Astrocyte of the spinal cord (primary cell): ENCODE measurements at places on chromosomes 11 and 22.

DNA sequence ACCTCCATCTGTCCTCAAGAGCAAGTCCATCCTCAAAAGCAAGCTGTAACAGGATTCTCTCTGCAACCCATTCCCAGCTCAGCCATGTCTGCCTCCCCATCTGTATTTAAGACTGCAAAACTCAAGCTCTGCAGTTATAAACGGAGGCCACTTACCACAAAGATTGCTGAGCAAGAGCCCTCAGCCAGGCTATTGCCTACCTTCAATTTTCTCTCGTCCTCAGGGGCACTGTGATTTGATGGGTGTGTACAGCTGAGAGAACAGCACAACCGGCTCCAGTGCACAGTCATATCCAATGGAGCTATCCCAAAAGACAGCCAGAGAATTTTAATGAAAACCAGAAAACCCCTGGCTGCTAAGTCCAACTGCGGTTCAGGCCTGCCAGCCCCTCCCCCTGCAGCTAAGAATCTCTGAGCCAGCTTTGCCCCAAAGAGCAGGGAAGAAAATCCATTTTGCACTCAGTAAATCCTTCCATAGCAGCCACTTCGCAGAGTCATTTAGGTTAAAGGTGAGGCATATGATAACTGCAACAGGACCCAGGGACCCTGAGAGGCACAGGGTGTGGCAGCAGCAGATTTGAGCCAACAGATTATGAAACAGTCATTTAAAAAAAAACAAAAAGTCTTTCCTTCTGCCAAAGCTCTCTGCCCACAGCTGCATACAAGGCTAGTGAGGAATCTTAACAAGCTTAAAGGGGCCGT, 37.6 kb downstream of the RAB30 start:
- DNase-seq: peak; percentile 88

DNA sequence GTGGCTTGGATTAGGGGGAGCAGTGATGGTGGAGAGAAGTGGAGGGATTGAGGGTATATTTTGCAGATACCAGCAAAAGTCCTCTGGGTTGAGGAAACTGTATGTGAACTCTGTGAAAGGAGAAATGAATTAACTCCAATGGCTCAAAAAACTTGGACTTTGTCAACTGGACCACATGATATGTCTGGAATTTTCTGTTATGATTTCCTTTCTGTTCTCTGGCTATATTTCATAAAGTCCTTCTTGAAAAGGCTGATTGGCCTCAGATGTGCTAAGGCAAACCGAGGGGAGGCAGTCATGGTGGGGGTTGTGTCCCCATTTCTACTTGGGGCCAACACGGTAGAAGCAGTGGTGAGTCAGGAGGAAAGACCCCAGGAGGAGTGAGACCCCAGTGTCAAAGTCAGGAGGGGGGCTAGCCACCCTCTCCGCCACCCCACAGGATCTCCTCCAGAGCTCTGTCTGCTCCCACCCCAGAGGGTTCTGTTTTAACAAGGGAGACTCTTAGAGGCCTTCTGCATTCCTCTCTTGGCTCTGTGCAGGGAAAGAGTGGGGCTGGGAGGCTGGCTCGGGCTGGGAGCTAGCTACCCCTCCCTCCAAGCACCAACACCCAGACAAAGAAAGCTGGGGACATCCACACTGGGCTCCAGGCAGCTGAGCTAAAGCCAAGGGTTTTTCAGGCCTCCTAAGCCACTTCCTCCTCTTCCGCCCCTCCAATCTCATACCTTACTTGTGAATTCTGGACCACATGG, 13.8 kb downstream of the CHRDL2 start:
- DNase-seq: no peak

- no peak for DNase-seq
Measured at GRCh38 chr11:103397369-103397768, 288.1 kb downstream of the DYNC2H1 start.

- DNase-seq: no peak
Measured at GRCh38 chr11:35812828-35813227, 131.0 kb upstream of the LDLRAD3 start.

GRCh38 chr11:72829178-72829577, 15.0 kb downstream of the ATG16L2 start:
- no peak for DNase-seq

DNA sequence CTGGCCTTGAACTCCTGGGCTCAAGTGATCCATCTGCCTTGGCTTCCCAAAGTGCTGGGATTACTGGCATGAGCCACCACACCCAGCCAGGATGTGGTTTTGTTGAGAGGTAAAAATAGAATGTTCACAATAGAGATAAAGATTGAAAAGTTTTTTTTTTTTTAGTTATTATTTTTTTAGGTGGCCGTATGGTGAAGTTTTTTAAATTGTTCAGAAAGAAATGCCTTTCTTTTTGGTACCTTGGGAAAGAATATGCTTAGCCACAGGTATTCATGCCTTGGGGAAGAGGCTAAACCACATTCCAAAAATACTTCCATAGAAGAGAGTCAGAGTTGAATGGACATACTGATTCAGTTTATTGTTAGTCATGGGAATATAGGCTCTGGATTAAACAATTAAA, 143.4 kb downstream of the C11orf91 start:
- DNase-seq: peak; percentile 78

- no peak for DNase-seq
Measured at GRCh38 chr11:68891351-68891948, 12.2 kb downstream of the MRPL21 start.

GRCh38 chr11:112785719-112786118, 175.5 kb upstream of the NCAM1 start:
- peak; percentile 71 for DNase-seq

GRCh38 chr11:130400781-130401483, 27.5 kb downstream of the ADAMTS8 start:
- DNase-seq: peak; percentile 68

- DNase-seq: no peak
Measured at GRCh38 chr11:118953265-118953664, 2.8 kb upstream of the UPK2 start.

DNA sequence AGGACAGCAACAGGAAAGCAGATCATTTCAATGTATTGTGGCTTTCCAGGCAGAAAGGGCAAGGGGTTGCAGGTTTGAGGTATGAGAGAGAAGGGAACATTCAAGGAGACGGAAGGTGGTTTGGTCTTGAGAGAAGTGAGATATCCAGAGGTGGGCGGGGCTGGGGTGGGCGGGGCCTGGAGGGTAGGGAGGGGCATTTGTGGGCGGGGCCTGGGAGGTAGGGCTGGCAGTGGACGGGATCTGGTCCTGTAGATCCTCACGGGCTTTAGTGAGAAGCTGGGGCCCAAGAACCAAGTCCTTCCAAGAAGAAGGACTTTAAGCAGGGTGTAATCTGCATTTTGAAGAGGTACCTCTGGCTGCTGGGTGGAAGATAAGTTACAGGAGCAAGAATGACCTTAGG, 199.2 kb downstream of the MN1 start:
- no peak for DNase-seq

GRCh38 chr22:22376352-22376706, 131.7 kb downstream of the VPREB1 start:
- no peak for DNase-seq
